HepG2 (cell line): ENCODE measurements at places on chromosomes 1 and 21.

GRCh38 chr1:28602536-28603439, 10.7 kb downstream of the RAB42 start:
- DNase-seq, result peak; percentile 81

GRCh38 chr1:32239337-32239736, 7.7 kb upstream of the FAM167B start:
- no peak for DNase-seq

GRCh38 chr1:72623299-72623708, 341.0 kb upstream of the NEGR1 start:
- DNase-seq, result peak; percentile 20

DNA sequence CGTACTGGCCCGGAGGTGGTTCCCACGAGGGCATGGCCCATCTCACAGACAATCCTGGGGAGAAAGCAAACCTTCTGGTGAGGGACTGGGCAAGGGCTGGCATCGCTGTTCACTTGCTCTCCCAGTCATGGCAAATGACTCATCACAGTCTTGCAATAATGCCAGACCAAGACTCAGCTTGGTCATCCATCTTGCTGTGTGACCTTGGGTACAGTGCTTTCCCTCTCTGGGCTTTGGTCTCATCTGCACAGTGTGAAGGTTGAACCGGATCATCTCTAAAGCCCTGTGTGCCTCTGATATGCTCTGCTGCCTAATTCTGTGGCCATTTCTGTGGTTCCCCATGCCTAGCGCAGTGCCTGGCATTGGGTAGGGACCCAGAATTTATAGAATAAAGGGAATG, 143.6 kb upstream of the CD34 start:
- DNase-seq, result no peak

DNA sequence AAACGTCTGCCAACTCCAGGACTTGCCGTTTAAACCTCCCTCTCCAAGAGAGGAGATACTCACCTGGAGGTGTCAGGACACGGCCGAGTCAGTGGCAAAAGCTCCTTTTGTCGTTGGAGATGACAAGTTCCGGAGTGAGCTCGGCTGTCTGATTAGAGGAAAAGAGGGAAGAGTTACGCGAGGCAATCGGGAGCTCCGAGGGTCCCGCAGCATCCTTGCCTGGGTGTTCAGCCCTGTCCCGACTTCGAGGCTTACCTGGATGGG, 497 bp downstream of the ID3 start:
- DNase-seq, result no peak

DNA sequence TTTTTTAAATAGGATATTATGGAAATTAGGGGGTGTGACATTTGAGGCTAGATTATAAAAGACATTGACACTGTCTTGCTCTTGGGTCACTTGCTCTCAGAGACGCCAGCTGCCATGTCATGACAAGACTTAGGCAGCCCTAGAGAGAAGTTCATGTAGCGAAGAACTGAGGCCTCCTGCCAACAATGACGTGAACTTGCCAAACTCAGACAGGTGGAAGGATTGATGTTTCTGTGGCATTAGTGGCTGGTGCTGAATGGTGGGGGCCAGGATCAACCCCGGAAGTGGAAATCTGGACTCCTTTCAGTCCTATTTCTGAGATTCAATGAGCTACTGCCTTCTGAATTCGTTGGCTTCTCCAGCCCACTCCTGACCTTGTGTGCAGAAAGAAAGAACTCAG, 14.7 kb downstream of the NCF2 start:
- no peak for DNase-seq

GRCh38 chr21:36396325-36396724, 11.1 kb downstream of the CHAF1B start:
- DNase-seq, result no peak

DNA sequence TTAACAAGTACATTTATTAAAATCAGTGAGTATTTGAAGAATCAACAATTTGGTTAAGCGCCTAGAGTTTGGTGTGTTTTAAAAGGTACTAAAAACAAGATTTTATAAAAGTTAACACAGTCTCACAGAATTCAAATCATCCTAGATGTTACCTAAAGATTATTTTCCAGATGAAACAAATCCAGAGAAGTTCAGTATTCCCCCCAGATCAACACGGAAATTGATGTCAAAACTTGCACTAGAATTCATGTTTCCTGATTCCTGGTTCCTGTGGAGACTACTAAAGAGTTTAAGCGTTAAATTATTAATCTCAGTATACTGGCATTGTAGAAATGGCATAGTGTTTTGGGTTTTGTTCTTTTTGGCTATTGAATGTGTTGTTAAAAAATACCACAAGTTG, 1.4 kb downstream of the PTBP2 start:
- DNase-seq, result no peak

DNA sequence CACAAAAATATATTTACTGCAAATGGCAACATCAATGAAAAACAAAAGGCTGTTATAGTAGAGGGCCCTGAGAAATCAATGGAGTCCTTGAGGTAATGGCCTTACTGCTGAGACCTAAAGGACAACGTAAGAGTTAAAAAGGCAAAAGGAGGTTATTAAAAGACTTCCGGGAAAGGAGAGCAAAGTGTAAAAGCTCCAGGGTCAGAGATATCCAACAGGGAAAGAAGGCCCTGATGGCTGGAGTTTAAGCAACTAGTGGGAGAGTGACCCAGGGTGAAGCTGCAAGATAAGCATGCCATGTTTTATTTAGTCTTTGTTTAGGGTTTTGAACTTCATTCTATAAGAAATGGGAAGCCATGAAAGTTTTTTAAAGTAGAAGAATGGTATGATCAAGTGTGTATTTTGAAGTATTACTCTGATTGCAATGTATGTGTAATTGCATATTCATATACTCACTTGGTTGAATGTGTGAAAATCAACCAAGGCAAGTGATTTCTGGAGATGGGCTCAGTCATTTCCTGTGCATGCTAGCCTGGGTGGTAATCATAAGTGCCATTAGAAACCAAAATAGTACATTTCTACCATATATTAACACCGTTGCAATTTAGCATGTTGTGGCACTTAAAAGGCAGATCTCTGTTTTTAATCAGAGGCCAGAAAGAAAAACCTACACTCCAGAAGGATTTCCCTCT, 5.3 kb upstream of the DPYD start:
- DNase-seq, result no peak
